ENCODE measurements at places on chromosomes 1 and 21. TPM values are rescaled to one million over a fixed set of nuclear protein-coding genes. Genes with fewer than 3 reads are reported as not detected.
A peak's percentile ranks its signal among the peaks of the same experiment; 100 is the strongest.

The CLCNKB gene
- 7.1 TPM for total RNA-seq

GRCh38 chr21:31897311-31897710, 24.5 kb downstream of the HUNK start:
- H3K27ac ChIP-seq: no peak overlapping the region
- no peak overlapping the region for H3K4me3 ChIP-seq
- no peak for DNase-seq

- no peak overlapping the region for H3K4me3 ChIP-seq
- H3K27ac ChIP-seq: no peak overlapping the region
- no peak for DNase-seq
- no peaks in the 10 kb centered on the region for H3K36me3 ChIP-seq
- H3K27me3 ChIP-seq: no peaks in the 10 kb centered on the region
- H3K4me1 ChIP-seq: no peaks in the 10 kb centered on the region
These were observed 3.4 kb upstream of the OR10K1 start for GRCh38 chr1:158458263-158458662.

The SPATA46 gene
- total RNA-seq: not detected

DNA sequence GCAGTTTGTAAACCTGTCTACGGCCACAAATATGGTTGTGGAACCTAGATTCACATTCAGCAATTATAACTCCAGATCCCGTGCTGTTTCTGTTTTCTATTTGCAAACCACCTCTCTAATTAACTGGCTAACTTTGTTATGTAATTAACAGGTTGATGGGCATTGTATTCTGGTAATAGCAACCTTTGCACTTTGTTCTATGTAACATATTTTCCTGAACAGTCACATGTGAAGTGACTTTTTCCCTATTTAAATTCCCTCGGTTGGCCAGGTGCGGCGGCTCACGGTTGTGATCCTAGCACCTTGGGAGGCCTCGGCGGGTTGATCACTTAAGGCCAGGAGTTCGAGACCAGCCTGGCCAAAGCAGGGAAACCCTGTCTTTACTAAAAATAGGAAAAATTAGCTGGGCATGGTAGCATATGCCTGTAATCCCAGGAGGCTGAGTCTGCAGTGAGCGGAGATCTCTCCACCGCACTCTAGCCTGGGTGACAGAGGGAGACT, 1.4 kb downstream of the ACADM start:
- H3K36me3 ChIP-seq: no peaks in the 10 kb centered on the region
- H3K4me1 ChIP-seq: peaks cover 21% of the 10 kb centered on the region
- H3K4me3 ChIP-seq: peak overlapping the region; percentile 85
- no peak overlapping the region for H3K27ac ChIP-seq
- H3K27me3 ChIP-seq: no peaks in the 10 kb centered on the region
- DNase-seq: no peak

The GBP1 gene
- total RNA-seq: 15.0 TPM

- no peak for DNase-seq
- no peaks in the 10 kb centered on the region for H3K27me3 ChIP-seq
- H3K4me3 ChIP-seq: no peak overlapping the region
- no peaks in the 10 kb centered on the region for H3K4me1 ChIP-seq
- H3K36me3 ChIP-seq: no peaks in the 10 kb centered on the region
These were observed 28.7 kb downstream of the FCRL3 start for GRCh38 chr1:157671895-157672294.

GRCh38 chr1:164769486-164770130, 210.6 kb downstream of the PBX1 start:
- no peaks in the 10 kb centered on the region for H3K27me3 ChIP-seq
- no peaks in the 10 kb centered on the region for H3K36me3 ChIP-seq
- no peak overlapping the region for H3K4me3 ChIP-seq
- no peak for DNase-seq
- H3K4me1 ChIP-seq: peaks cover 41% of the 10 kb centered on the region

The OLFML2B gene
- total RNA-seq: 8.0 TPM

DNA sequence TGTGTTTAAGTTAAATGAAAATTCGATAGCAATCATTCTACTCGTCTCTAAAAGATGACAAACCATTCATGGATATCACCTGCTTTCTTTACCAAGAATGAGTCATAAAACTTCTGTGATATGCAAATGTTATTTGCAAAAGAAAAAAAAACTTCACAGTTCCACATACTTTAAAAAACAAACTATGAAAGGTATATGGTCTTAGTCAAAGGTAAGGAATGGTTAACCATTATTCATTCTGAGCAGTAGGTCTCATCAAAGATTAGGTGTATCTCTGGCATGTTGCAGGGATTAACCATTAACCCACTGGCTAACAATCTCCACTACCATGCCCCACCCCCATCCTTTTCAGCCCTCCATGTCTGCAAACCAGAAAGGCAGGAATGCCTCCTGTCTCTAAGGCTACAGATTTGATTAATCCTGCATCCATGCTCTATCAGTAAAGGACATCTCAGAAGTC, 44.4 kb downstream of the PTPN14 start:
- no peaks in the 10 kb centered on the region for H3K36me3 ChIP-seq
- H3K4me3 ChIP-seq: no peak overlapping the region
- no peak overlapping the region for H3K27ac ChIP-seq
- no peaks in the 10 kb centered on the region for H3K4me1 ChIP-seq
- no peak for DNase-seq

GRCh38 chr1:34796990-34797389, 4.2 kb downstream of the GJA4 start:
- DNase-seq: no peak
- peaks cover 20% of the 10 kb centered on the region for H3K4me1 ChIP-seq
- no peaks in the 10 kb centered on the region for H3K27me3 ChIP-seq

The ZNF695 gene
- total RNA-seq: not detected

The NUF2 gene
- total RNA-seq: 2.2 TPM

The FAM3B gene
- total RNA-seq: 9.9 TPM

The OR10Z1 gene
- total RNA-seq: not detected

- H3K4me1 ChIP-seq: peaks cover 12% of the 10 kb centered on the region
- no peak overlapping the region for H3K4me3 ChIP-seq
- H3K27ac ChIP-seq: peak overlapping the region; percentile 73
- H3K27me3 ChIP-seq: no peaks in the 10 kb centered on the region
- peaks cover 23% of the 10 kb centered on the region for H3K36me3 ChIP-seq
These were observed 21.4 kb upstream of the PTAFR start for GRCh38 chr1:28197682-28198415.

The CFHR4 gene
- not detected for total RNA-seq

The ANKRD65 gene
- 2.3 TPM for total RNA-seq

DNA sequence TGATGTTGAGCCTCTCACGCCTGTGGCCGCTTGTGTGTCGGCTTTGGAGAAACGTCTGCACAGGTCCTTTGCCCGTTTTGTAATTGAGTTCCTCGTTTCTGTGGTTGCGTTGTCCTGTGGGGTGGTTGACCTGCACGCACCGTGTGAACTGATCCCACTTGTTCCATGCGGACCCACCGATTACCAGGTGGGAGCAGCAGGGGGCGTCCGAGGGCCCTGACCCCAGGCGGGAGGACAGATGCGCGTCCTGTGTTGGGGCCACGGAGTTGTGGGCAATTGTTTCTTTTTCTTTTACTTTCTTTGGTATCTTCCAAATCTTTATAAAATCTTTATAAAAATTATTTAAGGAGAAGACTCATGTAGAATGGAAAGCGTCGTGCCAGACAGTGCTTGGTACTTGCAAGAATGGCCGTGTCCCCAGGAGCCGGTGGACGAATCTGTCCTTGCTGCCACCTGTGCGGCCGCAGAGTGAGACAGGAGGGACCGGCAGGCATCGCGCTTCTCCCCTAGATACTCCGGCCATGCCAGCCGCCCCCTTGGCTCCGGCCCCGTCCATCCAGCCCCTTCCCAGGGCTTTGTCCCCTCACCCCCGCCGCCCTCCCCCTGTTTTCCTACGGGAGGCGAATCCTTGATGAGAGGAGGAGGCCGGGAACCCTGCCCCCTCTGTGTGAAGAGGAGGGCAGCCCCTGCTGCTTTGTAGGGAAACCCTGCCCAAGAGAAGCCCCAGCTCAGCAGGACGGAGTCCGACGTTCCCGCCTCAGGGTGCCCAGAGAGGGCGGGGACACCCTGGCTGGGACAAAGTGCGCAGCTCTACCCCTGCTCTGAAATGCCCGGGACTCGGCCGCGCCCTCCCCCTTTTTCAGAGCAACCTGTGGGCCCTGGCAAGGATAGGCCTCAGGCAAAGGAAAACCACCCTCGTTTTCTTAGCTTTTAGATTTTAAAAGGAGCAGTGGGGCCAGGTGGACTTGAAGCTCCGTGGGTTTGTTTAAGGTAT, 41.7 kb downstream of the PRKCZ start:
- H3K27ac ChIP-seq: no peak overlapping the region
- DNase-seq: no peak
- no peak overlapping the region for H3K4me3 ChIP-seq
- H3K4me1 ChIP-seq: no peaks in the 10 kb centered on the region

DNA sequence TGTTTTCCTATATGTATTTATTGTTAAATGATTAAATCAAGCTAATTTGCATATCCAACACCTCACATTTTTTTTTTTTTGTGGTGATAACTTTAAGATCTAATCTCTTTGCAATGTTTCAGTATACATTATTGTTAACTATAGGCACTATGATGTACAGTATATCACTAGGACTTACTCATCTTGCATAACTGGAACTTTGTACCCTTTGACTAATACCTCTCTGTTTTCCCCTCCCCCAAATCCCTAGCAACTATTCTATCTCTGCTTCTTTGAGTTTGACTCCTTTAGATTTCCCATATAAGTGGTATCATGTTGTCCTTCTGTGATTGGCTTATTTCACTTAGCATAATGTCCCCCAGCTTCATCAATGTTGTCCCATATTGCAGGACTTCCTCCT, 9.7 kb upstream of the C1orf53 start:
- H3K4me1 ChIP-seq: no peaks in the 10 kb centered on the region
- DNase-seq: no peak
- no peak overlapping the region for H3K27ac ChIP-seq

DNA sequence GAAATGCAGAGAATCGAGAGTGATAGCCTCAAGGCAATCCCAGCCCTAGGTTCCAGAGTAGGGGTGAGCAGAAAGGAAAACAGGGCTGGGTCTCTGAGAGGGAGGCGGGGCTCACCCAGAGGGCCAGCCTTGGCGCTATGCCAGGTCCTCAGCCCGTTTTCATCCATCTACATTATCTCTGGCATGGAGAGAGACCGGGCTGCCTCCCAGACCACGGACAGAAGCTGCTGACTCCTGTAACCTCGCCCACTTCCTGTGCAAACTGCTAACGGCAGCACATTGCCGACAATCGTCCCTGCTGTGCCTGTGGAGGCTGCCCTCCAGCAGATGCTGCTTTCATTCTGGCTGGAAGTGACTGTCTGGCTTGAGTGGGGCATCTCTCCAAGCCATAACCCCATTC, 569.1 kb downstream of the NPHP4 start:
- H3K4me1 ChIP-seq: no peaks in the 10 kb centered on the region
- no peaks in the 10 kb centered on the region for H3K36me3 ChIP-seq
- no peak for DNase-seq
- H3K27ac ChIP-seq: no peak overlapping the region
- H3K27me3 ChIP-seq: no peaks in the 10 kb centered on the region

The TRNP1 gene
- total RNA-seq: 6.1 TPM

GRCh38 chr1:241495741-241496140, 23.8 kb downstream of the FH start:
- H3K27ac ChIP-seq: no peak overlapping the region
- no peak overlapping the region for H3K4me3 ChIP-seq
- DNase-seq: no peak
- H3K4me1 ChIP-seq: no peaks in the 10 kb centered on the region

DNA sequence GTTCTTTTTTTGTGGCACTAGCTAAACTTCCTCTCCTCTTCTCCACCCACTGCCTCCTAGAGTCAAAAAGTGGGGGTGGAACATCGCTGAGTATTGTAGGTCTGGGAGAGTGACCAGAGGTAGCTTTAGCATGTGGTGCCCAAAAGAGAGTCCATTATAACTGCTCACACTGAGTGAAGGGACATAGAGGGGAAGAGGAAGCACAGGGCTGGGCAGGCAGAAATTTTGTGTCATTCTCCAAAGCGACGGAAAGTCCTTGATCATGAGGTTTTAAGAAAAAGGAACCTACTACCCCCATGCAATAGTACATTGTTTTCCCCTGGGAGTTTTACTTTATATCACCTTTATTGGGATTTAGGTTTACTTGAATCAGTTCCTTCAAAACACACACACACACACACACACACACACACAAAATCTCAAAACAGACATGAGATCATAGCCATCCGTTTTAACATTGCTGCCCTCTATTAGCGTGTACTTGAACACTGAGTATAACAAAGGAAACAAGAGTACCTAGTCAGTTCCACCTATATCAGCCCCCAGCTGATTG, 4.1 kb downstream of the CD84 start:
- no peak overlapping the region for H3K27ac ChIP-seq
- no peak overlapping the region for H3K4me3 ChIP-seq
- DNase-seq: no peak
- no peaks in the 10 kb centered on the region for H3K27me3 ChIP-seq
- H3K4me1 ChIP-seq: no peaks in the 10 kb centered on the region

- H3K36me3 ChIP-seq: peaks cover 12% of the 10 kb centered on the region
- DNase-seq: no peak
- H3K4me1 ChIP-seq: peaks cover 41% of the 10 kb centered on the region
- H3K4me3 ChIP-seq: no peak overlapping the region
These were observed 2.0 kb downstream of the KIAA0319L start for GRCh38 chr1:35555212-35555584.

DNA sequence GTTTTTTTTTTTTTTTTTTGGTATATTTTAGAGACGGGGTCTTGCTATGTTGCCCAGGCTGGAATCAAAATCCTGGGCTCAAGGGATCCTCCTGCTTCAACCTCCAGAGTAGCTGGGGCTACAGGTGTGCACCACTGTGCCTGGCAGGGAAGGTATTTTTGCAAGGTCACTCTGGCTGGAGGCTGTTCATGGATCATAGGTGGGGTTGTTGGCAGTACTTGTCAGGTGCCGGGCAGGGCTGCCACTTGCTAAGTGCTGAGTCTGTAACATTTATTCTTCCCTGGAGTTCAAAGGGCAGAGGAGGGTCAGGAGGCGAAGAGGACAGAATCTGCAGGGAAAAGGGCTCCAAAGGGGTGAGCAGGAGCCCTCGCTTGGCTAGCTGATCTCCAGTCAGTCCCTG, 24.1 kb downstream of the A3GALT2 start:
- peaks cover 9% of the 10 kb centered on the region for H3K36me3 ChIP-seq
- H3K4me1 ChIP-seq: peaks cover 20% of the 10 kb centered on the region
- peak; percentile 34 for DNase-seq
- H3K27ac ChIP-seq: no peak overlapping the region
- no peaks in the 10 kb centered on the region for H3K27me3 ChIP-seq
- no peak overlapping the region for H3K4me3 ChIP-seq

DNA sequence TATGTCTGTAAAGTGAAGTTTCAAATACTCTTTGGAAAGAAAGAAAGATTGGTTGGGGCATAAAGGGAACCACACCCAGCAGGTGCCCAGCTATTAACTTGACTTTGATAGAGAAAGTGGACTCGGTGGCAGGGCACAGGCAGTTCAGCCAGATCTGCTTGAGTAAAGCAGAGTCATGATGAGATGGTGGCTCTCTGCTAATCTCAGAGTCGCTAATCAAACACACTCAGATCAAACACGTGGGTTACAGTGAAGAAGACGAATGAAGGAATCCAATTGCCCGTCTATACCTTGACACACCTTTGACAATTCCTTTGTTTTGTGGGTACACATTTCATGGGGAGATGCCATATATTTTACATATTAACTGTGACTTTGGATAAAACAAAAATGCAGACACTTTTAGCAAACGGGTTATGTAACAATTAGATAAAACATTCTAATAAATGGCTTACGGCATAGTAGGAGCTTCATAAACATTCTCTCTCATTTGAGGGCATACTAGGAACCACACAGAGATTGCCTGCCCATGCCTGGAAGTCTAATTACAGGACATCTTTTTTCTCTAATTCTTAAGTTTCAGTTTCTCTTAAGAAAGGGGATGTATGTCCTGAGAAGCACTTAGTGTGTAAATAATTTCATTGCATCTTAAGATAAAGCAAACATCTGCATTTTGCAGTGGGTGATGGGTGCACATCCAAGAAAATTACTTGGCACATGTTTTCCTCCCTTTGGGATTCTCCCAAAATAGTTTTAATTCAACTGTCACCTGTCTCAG, 7.2 kb downstream of the CBR1 start:
- H3K4me1 ChIP-seq: peaks cover 33% of the 10 kb centered on the region
- DNase-seq: peak; percentile 47
- H3K4me3 ChIP-seq: no peak overlapping the region

All from thyroid gland (tissue), 4 donors.